ENCODE measurements at places on chromosomes 12 and 14.

GRCh38 chr12:54126029-54126695 lies 62.6 kb downstream of the SMUG1 start:
- no peak for DNase-seq

- DNase-seq, result no peak
Measured at GRCh38 chr12:118574288-118574687, 197.9 kb downstream of the SUDS3 start.

DNA sequence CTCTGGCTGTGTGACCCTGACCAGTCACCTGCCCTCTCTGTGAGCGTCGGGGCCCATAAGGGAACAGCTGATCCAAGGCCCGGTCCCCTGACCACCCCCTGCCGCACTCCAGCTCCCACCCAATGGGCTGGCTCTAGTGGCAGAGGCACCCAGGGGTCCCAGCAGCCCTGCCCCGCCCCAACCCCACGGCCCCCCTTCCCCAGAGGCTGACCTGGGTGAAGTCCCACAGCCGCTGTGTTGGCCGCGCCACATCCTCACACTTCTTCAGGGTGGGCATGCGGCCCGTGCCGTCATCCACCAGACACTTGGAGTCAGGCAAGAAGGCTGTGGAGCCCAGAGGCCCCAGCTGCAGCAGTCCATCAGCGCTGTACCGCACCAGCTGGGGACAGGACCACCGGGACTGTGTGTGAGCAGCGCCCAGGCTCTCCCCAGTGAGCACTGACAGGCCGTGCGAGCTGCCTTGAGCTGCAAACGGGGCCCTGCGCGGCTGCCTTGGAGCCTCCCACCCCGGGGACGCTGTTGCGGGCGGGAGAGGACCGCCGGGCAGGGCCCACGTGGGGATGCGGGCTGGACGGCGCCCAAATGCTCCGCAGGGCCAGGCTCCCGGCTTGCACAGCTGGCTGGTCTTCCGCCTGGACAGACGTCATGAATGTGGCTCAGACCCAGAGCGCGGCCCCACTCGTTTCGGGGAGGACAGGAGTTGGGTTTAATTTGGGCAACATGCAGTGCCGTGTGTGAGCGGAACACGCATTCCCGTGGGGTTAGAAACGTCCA lies 53.5 kb downstream of the NOC4L start:
- DNase-seq, result no peak

DNA sequence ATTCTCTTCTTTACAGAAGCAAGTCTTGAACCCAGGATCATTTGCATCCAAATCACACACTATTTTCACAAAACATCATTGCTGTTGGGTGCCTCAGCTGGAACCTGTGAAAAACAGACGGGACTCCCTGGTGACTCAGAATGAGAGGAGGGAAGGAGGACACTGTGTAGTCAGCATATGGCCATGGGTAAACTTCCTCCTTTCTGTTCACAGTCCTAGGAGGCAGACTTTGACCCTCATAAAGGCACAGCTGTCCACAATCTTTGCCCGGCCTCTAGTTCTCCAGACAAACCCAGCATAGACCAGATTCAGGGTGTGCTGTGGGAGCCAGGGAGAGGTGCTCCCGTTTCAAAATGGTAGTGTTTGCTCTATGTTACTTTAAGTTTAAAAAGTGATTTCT lies 62.0 kb downstream of the DYRK2 start:
- DNase-seq, result peak; percentile 22

- DNase-seq, result no peak
Measured at GRCh38 chr14:61479746-61480502, 158.5 kb downstream of the PRKCH start.

GRCh38 chr14:100677554-100678468 lies 48.9 kb upstream of the DLK1 start:
- DNase-seq, result no peak

DNA sequence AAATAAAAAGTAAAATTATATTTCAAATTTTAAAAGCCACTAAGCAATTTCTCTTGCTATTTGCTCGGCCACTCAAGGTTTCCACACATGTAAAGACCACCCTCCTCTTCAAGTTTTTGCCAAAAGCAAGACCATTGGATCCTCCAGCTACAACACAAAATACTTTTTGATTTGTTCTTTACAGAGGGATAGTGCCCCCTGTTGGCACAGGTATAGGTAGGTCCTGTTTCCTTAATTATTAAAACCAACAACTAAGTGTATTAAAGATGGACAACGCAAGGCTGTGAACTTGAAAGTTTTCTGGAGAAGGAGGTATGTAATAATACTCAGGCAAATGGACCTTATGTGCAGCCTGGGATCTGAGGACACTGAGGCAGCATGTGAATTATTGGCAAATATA lies 23.8 kb downstream of the ATP6V1D start:
- DNase-seq, result no peak

- peak; percentile 22 for DNase-seq
Measured at GRCh38 chr14:20530771-20531571, 25.6 kb downstream of the RNASE10 start.

DNA sequence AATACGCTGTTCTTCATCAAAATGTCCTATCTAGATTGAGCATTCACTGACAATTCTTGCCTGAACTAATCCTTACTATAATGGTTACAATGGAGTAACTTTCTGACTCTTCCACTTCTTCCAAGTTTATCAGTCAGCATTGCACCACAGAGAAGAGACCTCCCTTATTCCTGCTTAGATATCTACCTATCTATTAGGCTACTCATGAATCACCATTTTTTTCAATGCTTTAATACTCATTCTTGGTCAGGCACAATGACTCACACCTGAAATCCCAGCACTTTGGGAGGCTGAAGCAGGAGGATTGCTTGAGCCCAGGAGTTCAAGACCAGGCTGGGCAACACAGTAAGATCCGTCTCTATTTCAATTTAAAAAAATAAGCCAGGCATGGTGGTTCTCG lies 39.3 kb downstream of the RPS6KA5 start:
- DNase-seq, result no peak
